NCI-H1105 treated with DMSO at 0.1 percent for 48 hours (cell line): ENCODE measurements at places on chromosomes 2 and 18.

DNA sequence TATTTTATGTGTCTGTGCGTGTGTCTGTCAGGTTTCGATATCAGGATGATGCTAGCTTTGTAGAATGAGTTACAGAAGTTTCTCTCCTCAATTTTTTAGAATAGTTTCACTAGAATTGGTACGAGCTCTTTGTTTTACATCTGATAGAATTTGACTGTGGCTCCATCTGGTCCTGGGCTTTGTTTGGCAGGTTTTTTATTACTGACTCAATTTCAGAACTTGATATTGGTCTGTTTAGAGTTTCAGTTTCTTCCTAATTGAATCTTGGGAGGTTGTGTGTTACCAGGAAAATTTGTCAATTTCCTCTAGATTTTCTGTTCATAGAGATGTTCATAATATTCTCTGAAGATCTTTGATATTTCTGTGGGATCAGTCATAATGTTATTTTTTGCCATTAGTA is 289.4 kb upstream of the COL3A1 start:
- no peak for DNase-seq

- DNase-seq = no peak
Observed at GRCh38 chr2:98350411-98350810, 4.2 kb downstream of the CNGA3 start.

DNA sequence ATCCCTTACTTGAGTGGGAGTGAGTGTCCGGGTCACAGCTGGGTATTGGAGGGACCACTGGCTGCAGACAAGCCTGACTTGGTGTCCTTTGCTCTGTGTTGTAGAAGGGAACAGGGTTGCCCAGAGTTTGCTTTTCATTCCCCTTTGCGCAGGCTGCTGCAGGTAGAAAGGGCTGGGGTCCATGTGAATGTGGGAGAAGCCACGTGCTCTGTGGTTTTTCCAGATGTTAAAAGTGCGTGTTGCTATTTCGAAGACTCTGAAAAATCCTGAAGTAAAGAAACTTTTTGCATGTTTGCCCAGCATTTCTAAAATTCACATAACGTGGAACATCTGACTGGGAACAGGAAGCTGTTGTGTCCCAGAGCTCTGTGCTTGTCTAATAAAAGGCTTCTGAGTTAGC is 28.8 kb downstream of the GLI2 start:
- no peak for DNase-seq

DNA sequence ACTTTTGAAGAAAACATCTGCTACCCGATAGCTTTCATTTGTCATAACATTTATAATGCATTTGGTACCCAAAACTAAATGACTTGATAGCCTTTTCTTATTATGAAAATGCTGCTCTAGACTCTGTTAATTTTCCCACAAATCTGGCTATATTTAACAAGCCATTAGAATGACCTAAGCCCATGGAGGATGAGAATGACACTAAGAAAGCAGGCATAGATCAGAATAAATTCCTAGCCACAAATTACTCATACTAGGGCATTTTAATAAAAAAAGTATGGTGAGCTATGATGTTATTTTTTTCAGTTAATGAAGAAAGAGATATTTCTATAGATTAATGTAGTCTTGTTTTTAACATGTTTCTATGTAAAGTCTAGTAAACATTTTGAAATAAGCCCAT is 1728.3 kb downstream of the SUCLG1 start:
- DNase-seq = no peak

- no peak for DNase-seq
Observed at GRCh38 chr18:3482258-3482657, 32.3 kb downstream of the TGIF1 start.

DNA sequence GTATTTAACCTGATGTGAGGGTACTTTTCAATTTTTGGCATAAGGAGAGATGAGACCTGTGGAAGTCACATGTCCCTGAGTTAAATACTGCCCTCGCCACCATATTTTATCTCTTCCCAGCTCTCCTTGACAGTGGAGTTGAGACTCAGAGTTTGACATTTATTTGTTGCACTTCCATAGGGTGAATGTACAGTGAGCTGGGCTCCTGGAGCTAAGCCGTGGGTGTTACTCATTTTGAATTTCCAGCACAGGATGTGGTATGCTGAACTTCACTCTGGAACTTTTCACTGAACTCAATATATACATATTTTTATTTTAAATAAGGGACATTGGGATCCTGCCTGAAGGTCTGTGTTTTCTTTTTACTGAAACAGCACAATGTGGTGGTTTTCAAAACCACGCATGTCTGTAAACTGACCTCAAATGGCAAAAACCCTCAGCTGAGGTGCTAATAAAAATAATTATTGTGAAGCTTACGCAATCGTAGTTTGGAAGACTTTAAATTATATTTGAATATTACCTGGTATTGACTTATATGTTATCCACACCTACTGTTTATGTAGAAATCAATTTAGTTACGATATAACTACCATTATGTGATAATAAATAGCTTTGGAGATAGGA is 12.1 kb downstream of the RNF144A start:
- DNase-seq = no peak

DNA sequence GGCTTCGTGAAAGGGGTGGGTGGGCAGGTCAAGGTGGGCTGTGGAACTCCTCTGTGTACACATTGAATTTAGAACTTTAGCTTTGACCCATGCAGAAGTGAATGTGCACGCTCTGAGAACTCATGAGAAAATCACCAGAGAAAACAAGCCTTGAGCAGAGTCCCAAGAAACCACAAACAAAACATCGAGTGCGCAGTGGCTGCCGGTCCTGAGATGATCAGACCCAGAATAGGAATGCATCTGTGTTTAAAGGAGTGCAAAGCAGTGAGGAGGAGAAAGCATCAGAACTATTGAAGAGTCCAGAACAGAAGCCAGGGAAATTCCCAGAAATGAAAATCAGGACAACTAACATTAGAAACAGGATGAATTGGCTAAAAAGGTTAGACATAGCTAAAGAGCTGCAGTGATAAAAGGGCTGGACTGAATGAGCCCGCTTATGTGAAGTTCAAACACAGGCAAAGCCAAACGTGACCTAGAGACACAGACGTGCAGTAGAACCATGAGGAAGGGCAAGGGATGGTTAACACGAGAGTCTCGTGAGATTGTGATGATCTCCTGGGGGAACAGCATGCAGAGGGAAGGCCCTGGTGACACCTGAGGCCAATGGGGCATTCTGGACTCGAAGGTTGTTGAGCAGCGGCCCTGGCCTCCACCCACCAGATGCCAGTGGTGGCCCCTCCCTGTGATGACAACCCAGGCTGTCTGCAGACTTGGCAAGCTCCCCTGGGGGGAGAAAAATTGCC is 16.4 kb upstream of the TXNL4A start:
- no peak for DNase-seq

DNA sequence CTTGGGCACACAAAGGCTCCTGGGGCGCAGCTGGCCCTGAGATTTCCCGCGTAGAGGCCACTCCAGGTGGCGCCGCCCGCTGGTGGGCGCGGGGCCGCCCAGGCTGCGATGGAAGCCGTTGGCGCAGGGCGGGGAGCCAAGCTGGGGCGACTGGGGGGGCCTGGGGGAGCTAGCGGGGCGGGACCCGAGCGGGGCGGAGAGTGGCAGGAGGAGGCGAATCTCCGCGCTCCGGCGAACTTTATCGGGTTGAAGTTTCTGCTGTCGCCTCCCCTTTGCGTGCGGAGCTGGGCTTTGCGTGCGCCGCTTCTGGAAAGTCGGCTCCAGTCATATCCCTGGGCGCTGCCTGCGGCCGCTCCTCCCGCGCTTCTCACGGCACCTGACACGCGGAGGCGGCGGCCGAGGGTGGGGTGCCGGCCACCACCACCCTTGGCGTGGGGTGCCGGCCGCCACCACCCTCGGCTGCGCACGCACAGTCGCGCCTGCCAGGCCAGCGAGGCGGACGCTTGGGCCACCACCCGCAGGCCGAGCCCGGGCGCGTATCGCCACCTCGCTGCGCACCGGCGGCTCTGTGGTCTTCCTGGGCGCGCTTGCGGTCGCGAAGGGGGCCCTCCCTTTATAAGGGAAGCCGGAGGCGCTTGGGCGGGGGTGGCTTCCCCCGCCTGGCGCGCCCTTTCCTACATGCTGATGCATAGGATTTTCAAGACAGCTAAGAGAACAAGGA is 919 bp upstream of the CYP1B1 start:
- peak; percentile 81 for DNase-seq

DNA sequence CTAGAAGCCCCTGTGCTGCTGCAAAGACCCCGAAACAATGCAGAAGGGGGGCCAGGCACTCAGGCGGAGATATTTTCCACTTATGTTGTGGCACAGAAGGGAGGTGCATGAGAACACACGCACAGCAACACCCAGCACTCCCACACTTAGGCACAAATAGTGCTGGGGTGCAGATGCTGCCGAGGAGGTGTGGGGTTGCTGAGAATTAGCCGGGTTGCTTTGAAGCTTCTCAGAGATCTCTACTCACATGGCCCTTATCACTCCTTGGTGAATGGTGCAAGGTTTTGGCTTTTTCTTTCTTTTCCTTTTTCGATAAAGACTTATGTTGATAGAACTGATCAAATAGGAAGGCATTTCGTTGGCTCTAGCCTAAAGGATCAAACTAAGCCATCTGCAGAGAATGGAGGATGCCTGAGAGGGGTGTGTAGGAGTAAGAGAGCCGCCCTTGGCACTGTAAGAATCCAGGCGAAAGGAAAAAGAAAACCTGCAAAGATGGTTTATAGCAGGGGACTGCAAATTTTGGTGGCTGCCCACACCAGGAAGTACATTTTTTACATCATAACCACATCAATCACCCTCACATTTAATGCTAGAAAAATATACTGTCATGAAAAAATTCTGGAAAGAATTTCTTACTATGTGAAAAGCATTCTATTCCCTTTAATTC is 27.9 kb upstream of the FHL2 start:
- DNase-seq = no peak

- DNase-seq = no peak
Observed at GRCh38 chr18:75133721-75134610, 75.0 kb downstream of the PTGR3 start.

- no peak for DNase-seq
Observed at GRCh38 chr2:3493615-3494007, 25.7 kb downstream of the ADI1 start.

- DNase-seq = peak; percentile 56
Observed at GRCh38 chr2:158457092-158457825, 507 bp downstream of the PKP4 start.

DNA sequence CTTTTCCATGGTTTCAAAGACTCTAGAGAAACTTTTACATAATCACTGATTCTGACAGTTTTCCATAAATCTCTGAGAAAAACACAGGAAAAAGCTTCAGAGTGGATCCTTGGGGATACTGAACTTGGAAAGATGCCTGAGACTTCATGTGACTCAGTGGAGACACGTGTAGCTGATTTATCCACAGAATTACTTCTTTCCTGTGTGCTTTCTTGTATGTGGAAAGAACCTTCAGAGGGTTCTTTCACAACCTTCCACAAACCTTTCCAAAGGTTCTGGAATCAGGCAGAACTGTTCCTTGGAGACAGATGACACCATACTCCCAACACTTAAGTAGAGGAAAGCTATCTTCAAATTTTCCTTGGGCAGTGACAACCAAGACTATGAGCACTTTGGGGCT is 207.2 kb downstream of the RND3 start:
- DNase-seq = no peak

DNA sequence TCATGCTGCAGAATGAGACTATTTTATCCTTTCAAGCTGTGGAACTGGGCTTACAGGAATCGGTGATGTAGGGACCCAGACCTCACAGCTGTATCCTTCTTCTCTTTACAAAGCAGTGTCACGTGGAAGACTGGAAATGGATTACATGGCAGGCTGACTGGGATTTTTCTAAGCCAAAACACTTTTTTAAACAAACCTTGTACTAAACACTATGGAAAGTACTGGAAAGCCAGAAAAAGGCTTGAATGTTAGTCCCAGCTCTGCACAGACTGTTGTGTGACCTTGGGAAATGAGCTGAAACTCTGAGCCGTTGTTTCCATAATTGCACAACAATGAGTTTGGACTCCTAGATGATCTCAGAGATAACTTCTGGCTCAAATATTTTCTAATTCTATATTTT is 7.6 kb upstream of the ADAM23 start:
- no peak for DNase-seq

- DNase-seq = no peak
Observed at GRCh38 chr18:78736015-78736690, 243.5 kb upstream of the SALL3 start.

DNA sequence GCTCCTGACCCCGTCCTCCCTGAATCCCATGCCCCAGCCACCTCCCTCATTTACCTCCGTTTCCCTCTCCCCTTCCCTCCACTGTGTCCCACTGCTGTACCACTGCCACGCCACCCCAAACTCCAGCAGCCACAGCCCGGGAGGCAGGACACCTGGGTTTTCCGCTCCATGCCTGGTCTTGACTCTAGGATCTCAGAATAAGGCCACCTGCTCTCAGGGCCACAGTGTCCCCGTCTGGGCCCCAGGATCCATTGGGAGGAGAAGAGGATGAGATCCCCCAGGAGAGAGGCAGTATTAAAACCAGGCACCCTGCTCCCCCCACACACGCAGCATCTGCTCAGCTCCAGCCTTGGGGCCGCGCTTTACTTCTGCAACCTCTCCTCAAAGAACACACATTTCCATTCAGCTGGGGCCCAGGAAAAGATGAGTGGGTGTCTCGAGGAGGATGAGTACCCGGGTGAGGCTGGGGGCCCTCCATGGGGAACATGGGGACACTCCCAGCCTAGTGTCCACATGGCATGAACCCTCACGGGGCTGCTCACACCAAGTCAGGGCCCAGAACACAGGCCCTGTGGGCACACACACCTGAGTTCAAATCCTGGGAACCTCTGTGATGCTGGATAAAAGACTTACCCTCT is 32.8 kb upstream of the TNS1 start:
- DNase-seq = no peak

GRCh38 chr18:25066516-25066915 is 285.4 kb downstream of the ZNF521 start:
- DNase-seq = no peak

- DNase-seq = no peak
Observed at GRCh38 chr2:107174171-107174570, 288.2 kb upstream of the ST6GAL2 start.

DNA sequence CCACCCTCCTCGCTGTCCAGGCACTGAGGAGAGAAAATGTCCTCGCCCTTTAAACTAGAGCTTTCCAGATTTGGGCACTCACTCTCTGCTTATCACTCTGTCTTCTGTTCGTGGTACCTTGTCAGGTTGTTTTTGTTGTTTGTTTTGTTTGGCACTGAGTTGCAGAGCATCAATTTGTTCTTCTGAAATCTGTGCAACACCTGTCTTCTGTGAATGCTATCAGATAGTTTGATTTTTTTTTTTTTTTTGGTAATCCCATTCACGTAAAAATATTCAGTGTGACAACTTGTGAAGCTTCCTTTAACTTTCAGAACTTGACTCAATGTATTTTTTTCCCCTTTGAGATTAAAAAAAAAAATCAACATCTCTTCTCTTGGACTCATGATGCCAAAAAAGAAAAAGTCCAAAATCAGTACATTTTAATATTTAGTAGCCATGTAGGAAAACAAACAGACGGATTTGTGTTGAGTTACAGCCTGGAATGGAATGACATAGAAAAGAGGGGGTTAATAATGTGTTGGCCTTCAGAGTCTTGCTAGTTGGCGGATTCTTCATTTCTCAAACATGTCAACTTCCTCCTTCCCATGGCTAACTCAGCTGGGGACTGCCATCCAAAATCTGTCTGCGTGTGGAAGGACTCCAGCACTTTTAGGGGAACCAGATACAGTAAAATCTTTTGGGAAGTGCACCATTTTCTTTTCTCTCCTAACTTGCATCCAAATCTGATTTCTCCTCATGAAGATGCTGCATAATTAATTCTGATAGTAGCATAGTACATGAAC is 1.6 kb downstream of the TMEM178A start:
- no peak for DNase-seq
